OCI-LY7 (cell line): ENCODE measurements at places on chromosomes 3 and 15.

DNA sequence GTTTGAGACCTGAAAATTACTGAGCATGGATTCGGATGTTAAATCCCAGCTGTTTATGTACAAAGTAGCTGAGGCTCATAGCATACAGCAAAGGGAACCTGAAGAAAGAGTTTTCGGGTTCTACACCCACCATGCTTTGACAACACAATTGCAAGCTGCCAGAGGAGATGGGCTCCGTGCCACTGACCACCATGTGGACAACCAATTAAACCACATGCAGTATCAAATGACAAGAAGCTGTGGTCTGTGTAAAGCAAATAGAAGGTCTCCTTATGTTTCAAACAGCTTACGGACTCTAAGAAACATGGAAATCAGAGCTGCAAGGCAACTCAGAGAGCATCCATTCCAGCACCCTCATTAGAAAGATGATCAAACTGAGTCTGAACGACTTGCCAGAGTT is 12.9 kb downstream of the GABRB3 start:
- DNase-seq, result no peak

GRCh38 chr15:78660584-78660983 is 19.6 kb upstream of the CHRNB4 start:
- no peak for DNase-seq

GRCh38 chr15:82789491-82789890 is 16.4 kb downstream of the FSD2 start:
- DNase-seq, result no peak

DNA sequence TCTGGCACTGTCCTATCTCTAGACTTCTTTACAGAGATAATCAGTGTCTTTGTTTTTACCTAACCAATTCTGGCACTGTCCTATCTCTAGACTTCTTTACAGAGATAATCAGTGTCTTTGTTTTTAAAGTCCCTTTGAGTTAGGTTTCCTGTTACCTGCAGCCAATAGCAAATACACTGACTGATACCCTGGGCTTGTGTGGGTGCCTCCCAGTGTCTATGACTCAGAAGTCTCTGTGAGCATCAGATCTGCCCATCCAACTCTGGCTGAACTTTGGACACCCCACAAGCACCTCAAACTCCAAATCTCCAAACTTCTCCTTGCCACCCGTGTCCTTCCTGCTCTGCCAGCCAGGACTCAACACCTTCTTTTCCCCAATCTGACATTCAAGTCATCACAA is 30.4 kb downstream of the SLC41A3 start:
- DNase-seq, result no peak

- no peak for DNase-seq
These were observed 473.3 kb downstream of the OTOL1 start for GRCh38 chr3:161969867-161970266.

DNA sequence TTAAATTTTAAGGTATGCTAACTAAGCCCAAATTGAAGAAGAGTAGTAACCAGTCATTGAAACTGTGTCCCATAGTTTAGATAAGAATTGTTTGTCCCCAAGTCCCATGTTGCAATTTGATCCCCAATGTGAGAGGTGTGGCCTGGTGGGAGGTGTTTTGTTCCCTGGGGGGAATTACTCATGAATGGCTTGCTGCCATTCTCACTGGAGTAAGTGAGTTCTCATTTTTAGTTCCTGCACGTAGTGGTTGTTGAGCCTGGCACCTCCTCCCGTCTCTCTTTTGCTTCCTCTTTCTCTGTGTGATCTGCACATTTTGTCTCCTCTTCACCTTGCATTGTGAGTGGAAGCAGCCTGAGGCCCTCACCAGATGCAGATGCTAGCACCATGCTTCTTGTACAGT is 1271.0 kb downstream of the NSUN3 start:
- no peak for DNase-seq

- DNase-seq, result no peak
These were observed 438.4 kb upstream of the THBS1 start for GRCh38 chr15:39142500-39142899.

DNA sequence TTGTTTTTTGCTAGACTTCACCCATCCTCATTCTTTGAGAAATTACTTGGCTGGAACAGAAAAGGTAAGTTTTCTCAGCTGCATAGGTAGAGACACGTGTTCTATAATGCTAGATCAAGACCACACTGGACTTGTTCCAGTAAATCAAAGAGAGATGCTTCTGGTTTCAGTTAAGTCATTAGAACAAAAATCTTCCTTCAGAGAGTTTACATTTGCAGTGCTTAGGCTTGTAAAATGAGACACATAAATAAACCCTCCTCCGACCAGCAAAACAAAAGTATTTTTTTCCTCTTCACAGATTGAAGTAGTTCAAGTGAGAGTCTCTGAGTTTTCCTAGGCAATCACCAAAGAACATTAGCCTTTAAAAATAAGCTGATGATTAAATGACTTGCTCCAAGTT is 87.3 kb upstream of the PROK2 start:
- DNase-seq, result no peak

DNA sequence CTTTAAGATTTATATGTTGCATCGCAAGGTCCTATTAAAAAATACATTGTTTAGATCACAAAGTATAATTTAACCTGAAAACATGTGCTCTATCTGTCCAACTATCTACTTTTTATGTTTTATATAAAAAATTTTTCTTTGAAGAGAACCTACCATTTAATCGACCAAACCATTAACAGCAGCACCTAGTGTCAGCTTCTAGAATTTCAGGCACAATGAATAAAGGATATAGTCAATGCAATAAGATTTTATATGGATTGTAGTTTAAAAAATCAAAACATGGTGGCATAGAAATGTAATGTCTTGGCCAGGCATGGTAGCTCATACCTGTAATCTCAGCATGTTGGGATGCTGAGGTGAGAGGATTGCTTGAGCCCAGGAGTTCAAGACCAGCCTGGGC is 313.7 kb downstream of the GAP43 start:
- DNase-seq, result no peak
